Cerebellum (tissue), 4 donors: ENCODE measurements at places on chromosomes 6 and 20.

GRCh38 chr6:129567374-129567773, 142.6 kb downstream of the ARHGAP18 start:
- no peak for DNase-seq

- peak; percentile 63 for DNase-seq
These were observed 123.3 kb upstream of the COL21A1 start for GRCh38 chr6:56370561-56371211.

GRCh38 chr6:29537714-29538403, 21.7 kb downstream of the UBD start:
- no peak for DNase-seq

DNA sequence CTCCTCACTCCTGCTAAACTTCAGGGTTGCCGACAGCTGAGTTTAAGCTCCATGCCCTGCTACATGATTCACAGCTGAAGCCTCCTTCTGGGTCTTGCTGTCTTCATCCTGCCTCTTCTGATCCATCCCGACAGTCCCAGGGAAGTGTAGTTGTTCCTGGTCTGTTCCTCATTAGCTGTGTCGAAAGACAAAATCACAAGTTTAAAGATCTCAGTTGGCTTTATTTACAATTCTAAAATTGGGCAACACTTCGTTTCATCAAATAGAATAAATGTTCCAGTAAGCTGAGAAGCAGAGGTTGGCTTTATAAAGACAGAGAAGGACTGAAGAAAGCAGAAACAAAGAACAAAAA, 4.1 kb upstream of the SLC2A10 start:
- DNase-seq = no peak

DNA sequence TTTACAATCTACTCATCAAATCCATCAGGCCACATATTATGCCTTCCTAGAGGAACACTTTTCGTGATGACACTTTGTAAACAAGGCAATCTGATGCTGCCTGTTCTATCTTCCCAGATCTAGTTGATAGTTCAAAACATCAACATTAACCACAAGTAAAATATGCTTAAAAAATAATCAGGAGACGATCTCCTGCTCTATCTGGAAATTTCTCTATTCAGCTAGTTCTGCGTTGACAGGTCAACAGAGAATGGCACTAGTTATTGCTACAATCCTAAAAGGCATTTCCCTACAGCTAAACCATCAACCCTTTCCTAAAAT, 2.1 kb downstream of the B4GALT5 start:
- DNase-seq = no peak

DNA sequence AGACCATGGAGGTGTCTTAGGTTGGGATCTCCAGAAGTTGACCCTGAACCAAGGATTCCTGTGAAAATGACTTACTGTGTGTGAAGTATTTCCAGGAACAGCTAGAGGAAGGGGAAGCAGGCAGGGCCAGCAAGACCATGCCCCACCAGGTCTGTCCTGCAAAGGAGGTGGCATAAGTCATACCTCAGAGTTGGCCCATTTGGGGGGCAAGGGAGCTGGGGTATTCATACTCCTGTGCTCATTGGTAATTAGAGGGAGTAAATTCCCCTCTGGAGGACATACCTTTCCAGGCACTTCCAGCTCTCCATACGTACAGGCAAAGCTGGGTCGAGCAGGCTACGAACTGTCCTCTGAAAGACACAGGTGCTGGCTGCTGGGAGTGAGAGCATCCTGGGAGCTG, 72.4 kb downstream of the STK35 start:
- DNase-seq = no peak

GRCh38 chr20:22775671-22776139, 191.3 kb upstream of the FOXA2 start:
- DNase-seq = no peak

DNA sequence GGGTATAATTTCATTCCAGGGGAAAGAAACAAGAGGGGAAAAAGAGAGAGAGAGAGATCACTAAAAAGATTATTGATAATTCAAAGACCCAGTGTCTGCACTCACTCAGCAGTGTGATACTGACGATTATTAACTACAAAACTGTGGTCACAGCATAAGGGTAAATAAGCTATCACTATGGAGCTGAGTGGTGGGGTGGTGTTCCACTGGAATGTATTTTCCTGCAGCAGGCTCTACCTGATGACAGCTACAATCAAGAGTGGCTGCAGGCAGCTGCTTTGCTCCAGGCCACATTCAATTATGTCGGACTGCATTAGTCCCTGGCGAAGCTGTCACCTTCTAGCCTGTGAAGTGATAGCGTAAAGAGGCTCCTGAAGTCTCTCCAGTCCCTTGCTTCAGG, 122.2 kb upstream of the TFAP2D start:
- no peak for DNase-seq

GRCh38 chr6:124742971-124743370, 219.3 kb upstream of the RNF217 start:
- no peak for DNase-seq

- no peak for DNase-seq
These were observed 140.9 kb downstream of the RNF144B start for GRCh38 chr6:18527836-18528743.

DNA sequence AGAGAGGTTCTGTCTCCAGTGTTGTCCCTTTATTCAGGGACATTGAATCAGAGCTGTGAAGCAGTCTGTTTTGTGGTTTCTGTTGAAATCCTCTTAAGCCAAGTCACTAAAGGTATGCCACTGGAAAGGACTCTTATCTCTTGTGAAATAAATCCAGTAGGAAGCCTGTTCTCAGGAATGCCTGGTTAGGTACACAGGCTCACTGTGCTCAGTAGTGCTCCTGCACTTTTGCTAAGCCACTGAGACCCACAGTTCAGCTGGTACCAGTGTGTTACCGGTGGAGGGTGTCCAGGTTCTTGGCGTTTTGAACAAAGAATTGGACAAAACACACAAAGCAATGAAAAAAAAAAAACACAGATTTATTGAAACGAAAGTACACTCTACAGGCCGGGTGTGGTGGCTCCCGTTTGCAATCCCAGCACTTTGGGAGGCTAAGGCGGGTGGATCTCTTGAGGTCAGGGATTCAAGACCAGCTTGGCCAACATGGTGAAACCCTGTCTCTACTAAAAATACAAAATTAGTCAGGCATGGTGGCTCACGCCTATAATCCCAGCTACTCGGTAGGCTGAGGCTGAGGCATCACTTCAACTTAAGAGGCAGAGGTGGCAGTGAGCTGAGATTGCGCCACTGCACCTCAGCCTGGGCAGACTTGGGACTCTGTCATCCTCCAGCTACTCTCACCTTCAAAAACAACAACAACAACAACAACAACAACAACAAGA, 186.1 kb downstream of the JARID2 start:
- DNase-seq = no peak
